ENCODE measurements at places on chromosomes 12 and 14.
A peak's percentile ranks its signal among the peaks of the same experiment; 100 is the strongest.

GRCh38 chr14:73744874-73745529 lies 30.8 kb upstream of the PNMA1 start:
- DNase-seq, result no peak

GRCh38 chr12:102475355-102475754 lies 5.0 kb downstream of the IGF1 start:
- no peak for DNase-seq

GRCh38 chr12:88556213-88556774 lies 24.0 kb downstream of the KITLG start:
- no peak for DNase-seq

GRCh38 chr14:81942071-81942470 lies 408.4 kb upstream of the SEL1L start:
- DNase-seq, result no peak

DNA sequence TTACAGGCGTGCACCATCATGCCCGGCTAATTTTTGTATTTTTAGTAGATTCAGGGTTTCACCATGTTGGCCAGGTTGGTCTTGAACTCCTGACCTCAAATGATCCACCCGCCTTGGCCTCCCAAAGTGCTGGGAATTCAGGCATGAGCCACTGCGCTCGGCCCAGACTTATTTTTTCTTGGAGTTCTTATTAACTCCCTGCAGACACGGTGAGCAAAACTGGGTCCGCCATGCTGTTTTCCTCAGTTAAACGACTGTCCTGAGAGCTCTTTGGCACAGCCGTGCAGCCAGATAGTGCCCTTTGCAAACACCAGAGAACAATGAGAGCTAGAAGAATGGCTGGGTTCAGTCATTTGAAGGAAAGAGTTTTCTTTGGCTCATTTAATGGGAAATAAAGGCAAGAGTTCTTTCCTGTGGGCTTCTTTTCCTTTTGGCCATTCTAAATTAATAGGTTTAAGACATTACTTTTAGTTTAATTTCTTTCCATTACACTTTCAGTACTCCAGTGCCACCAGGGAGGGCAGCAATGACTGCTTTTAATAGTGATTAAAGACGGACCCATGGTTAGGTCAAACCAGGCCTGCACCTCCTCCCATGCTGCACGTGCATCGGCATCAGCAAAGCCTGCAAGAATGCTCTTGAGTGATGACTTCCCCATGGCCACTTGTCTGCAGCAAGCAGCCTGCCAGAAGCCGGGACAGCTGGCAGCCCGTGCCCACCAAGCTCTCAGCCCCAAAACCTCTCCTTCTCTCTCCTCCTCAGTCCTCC lies 60.7 kb downstream of the VCPKMT start:
- DNase-seq, result no peak

DNA sequence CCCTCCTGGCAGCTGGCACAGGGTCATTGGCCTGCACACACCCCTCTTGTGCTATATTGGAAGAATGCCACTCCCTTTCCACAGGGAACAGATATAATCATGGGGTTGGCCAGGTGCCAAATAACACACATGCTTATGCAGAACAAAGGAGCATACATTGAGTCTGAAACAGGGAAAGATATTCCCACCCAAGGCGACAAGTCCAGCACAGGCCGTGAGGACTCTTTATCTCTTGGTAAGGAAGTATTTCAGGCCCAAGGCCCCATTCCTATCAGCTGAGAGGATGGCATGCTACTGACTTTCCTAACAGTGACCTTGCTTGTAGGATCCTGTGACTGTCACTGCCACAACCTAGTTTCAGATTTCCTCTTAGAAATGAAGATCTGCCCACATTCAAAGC lies 59.0 kb upstream of the STXBP6 start:
- DNase-seq, result no peak

- DNase-seq, result peak; percentile 51
Observed at GRCh38 chr14:99509871-99510555, 28.8 kb downstream of the CCNK start.

DNA sequence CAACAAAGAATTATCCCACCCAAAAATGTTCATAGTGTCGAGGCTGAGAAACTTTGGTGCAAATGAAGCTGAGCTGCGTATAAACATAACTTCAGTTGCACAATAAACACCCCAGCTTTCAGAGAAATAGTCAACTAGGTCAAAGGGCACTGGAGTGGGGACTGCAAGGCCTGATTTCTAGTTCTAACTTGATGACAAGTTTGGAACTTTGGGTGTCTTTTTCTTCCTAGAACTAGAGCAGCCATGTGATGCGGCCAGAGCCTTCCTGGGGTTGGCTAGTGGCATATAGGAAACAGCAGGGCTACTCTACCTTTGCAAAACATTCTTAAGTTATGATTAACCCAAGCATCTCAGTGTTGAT lies 298.4 kb upstream of the AMIGO2 start:
- DNase-seq, result no peak

DNA sequence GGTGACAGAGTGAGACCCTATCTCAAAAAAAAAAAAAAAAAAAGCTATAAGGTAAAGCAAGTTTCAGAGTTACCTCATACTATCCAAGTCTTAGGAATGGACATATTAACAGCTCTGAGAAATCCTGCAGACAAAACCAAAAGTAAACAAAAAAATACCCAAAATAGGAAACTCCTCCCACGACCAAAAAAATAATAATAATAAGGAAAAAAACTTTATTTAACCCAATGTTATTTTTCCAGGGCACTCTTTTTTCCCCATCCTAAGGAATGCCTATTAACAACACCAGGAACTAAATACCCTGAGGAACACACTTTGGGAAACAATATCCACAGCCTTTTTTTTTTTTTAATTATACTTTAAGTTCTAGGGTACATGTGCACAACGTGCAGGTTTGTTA lies 135.5 kb upstream of the CCND2 start:
- no peak for DNase-seq

GRCh38 chr12:110403976-110404682 lies 621 bp upstream of the ANAPC7 start:
- peak; percentile 63 for DNase-seq

- DNase-seq, result no peak
Observed at GRCh38 chr12:33994857-33995808, 27.2 kb upstream of the ALG10 start.

DNA sequence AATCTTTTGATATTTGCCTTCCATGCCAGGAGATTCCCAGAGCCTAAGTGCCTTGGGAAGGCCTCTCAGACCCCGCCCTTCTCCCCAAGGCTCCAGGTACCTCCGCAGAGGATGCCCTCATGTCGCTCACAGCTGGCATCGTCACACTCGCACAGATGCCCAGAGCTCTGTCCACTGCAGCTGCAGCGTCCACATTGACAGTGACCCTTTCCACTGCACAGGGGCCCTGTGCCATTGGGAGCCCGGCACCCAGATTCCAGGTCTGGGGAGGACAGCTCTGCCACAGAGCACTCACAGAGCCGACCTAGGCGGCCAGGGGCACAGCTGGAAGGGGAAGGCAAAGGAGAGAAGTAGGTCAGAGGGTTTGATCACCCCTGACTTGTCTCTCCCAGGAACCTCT lies 12.3 kb upstream of the CSAD start:
- no peak for DNase-seq

GRCh38 chr12:19095331-19095730 lies 34.2 kb upstream of the PLEKHA5 start:
- no peak for DNase-seq

Data from right atrium auricular region (tissue), 2 donors.